ENCODE measurements at places on chromosomes 7 and 10. TPM values are rescaled to one million over a fixed set of nuclear protein-coding genes. Genes with fewer than 3 reads are reported as not detected.

- H3K4me1 ChIP-seq, result no peaks in the 10 kb centered on the region
- H3K4me3 ChIP-seq, result no peak overlapping the region
- DNase-seq, result no peak
- H3K27ac ChIP-seq, result no peak overlapping the region
- H3K27me3 ChIP-seq, result no peaks in the 10 kb centered on the region
- no peaks in the 10 kb centered on the region for H3K36me3 ChIP-seq
These were observed 34.0 kb downstream of the AUTS2 start for GRCh38 chr7:69632280-69632679.

RBP3 gene
- not detected for total RNA-seq

NUB1 gene
- 45.8 TPM for total RNA-seq

DNA sequence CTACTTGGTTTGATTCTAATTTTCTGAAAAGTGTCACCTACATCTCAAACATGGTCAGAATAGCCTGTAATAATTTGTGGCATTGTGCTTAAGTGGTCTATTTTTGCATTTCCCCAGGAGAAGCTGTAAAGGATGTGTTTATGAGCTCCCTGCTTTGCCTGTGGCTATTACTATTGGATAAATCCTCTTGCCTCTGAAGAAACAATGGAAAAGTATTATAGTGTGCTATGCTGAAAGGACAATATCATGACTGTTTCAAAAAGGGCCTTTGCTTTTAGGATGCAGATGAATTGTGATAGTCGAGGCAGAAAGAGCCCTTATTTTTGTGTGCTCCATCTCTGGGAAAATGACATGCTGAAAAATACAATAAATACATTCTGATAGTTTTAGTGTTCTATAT is 94.1 kb upstream of the ARMC3 start:
- H3K27me3 ChIP-seq, result no peaks in the 10 kb centered on the region
- H3K4me3 ChIP-seq, result no peak overlapping the region
- H3K4me1 ChIP-seq, result no peaks in the 10 kb centered on the region
- H3K27ac ChIP-seq, result no peak overlapping the region
- no peak for DNase-seq

DNA sequence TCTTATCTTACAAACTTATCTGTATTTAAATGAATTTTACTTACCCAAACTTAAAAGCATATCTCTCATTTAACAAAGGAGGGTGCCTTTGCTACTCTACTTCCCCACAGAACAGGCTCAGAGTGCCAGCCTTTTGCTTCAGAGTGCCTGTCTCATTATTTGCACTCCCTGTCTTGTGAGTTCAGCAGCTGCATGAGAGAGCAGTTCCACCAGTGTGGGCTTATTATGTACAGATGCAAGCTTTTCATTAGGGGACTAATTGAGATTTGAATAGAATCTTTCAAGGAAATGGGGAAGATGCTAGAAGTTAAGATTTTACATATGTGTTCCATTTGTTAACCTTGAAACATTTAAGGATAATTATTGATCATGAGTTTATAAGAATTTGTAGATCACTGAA is 310.2 kb upstream of the LRRN3 start:
- no peaks in the 10 kb centered on the region for H3K36me3 ChIP-seq
- H3K4me1 ChIP-seq, result no peaks in the 10 kb centered on the region
- no peak for DNase-seq
- no peaks in the 10 kb centered on the region for H3K27me3 ChIP-seq

All from H9 (cell line).